ENCODE measurements at places on chromosomes 1 and 21. TPM values are rescaled to one million over a fixed set of nuclear protein-coding genes. Genes with fewer than 3 reads are reported as not detected.

- DNase-seq = no peak
Observed at GRCh38 chr1:16631248-16632043, 18.1 kb upstream of the NBPF1 start.

DNA sequence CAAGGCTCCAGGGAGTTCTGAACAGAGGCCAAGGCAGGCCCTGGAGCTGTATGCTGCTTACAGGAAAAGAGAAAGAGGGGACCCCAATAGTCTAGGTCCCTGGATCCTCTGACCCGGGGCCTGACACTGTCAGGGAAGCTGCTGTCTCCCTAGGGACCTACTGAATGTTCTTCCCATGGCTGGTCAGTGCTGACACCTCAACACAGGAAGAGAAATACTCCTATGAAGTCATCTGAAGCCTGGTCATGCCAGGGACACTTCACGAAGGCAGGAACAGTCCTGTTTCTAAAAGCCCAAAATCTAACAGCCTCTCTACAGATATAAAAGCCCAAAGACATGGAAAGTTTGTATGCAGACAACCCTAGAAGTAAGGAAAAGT lies 1.7 kb upstream of the LAD1 start:
- DNase-seq = no peak

Gene FBXO2
- 6.3 TPM for total RNA-seq

DNA sequence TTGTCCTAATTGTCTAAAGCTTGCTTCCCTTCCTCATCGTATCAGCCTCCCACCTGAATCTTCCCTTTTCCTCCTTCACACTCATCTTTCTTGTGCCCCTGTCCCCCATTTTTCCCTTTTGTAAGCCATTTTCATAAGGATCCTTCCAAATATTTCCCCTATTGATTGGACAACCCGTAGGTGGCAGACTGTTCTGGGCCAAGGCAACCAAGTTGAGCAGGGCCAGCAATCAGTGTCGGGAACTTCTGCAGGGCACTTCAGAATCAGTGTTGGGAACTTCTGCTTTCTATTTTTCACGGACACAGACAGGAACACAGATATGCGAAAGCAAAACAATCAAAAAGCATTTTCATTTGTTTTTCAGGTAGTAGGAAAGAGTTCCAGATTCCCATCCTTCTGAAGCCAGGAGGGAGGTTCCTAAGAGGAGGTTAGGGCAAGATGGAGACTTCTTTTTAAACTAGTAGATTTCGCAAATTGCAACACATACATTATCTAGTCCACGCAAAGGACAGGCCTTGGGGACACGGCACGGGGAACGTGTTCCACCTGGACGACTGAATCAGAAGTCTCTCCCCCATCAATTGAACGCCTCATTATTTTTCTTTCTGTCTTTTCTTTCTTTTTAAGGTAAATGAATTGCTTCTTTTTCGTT lies 691 bp upstream of the MPZL1 start:
- DNase-seq = no peak

DNA sequence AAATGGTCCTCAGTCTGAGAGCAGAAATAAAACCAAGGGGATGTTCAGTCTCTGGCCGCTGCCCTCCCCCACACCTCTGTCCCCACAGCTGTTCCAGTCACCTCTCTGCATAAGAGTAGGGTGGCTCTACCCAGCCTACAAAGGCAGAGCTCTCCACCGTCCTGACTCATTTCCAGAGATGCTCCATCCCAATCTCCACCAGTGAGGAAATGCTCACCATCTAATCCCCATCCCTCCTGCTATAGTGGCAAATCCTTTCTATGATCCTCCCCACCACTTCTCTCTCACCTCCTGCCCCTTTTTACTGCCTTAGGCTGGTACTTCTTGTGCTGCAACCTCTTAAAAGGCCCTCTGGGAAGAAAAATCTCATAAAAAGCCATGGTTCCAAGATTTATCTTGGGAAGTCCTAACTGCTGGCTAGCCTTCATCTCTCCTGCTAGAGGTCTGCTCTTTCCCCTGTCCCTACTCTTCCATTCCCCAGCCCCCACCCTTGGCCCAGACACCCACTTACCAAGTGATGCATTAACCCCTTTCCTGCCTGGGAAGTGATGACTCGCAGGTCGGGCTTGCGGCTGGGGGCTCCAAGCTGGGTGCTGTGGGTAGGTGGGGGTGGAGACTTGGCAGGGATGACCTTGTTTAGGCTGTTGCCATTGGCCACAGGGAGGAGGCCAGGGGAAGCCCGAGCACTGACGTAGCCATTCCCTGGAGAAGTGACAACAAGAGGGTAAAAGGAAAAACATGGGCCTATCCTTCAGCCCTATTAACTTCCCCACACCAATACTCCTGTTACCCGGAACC lies 23.9 kb downstream of the MEF2D start:
- no peak for DNase-seq

Gene CSF1
- 8.8 TPM for total RNA-seq

- DNase-seq = no peak
Observed at GRCh38 chr1:226987623-226988333, 47.7 kb downstream of the COQ8A start.

DNA sequence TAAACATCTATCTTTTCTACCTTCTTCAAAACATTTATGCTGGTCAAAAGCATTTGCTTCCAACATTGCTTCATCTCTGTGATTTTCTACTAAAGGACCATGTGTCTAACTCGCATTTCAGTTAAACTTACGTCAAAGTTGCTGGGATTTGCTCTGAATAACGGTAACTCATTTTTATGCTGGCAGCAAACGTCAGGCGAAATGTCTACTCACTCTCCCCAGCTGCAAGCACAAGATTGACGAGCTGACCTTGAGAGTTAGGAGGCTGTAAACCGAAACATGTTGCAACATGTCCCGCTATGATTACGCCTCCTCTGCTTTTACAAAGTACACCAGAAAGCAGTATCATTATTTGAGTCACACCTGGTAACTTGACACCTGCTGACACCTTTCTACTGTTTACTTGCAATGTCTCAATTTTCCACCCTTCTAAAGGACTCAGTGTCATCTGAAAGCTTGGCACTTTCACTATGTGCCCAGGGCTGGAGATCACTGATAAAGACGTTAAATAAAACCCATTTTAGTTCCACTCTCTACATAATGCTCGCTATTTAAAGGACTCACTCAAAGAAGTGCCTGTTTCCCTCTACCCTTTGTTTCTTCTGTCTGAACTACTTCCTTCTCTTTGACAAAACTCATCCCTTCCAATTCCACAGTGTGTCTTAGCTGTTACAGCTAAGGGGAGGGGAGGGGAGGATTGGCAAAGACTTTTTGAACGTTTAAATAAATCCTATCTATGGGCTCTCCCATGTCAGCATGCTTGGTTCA lies 111.9 kb downstream of the PTPN14 start:
- DNase-seq = peak; percentile 1

Gene RPE65
- not detected for total RNA-seq

Gene PLA2G5
- not detected for total RNA-seq

Gene FCRL6
- total RNA-seq = 5.1 TPM

DNA sequence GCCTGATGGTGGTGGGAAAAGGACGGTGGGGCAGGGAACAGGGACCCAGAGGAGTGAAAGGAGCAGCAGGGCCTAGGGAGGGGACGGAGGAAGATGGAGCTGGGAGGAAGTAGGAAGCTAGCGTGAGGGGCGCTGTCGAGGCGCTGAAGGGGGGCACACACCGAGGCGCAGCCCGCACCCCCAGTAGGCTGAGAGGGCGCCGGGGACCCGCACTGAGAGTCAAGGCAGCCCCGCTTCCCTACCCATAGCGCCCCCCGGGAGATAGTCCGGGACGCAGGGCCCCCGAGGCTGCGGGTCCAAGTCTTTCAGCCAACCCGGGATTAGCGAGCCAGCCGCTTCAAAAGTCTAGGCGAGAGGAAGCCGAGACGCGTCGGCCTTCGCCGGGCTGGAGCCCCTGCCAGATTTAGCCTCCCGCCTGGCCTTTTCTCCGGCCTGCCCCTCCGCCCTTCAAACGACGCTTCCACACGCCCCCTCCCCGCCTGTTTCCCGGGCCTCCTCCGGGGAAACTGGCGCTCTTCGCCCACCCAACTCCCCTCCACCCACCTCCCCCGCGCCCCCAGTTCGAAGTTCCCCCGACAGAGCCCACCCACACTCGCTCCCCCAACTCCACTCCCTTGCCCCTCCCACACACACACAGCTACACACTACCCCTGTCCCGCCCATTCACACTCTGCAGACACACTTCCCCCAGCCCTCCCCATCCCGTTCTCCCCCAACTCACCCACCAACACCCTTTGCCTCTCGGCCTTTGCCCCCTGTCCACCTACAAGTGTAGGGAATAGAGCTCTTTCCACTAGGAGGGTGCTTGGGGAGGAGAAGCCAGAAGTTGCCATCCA lies 7.8 kb upstream of the PROX1 start:
- no peak for DNase-seq

Gene SLC45A1
- 1.2 TPM for total RNA-seq

- DNase-seq = no peak
Observed at GRCh38 chr1:18407166-18408045, 73.3 kb upstream of the KLHDC7A start.

GRCh38 chr1:172380441-172381244 lies 39.8 kb upstream of the C1orf105 start:
- peak; percentile 29 for DNase-seq

- peak; percentile 25 for DNase-seq
Observed at GRCh38 chr1:113940365-113941244, 11.5 kb downstream of the HIPK1 start.

DNA sequence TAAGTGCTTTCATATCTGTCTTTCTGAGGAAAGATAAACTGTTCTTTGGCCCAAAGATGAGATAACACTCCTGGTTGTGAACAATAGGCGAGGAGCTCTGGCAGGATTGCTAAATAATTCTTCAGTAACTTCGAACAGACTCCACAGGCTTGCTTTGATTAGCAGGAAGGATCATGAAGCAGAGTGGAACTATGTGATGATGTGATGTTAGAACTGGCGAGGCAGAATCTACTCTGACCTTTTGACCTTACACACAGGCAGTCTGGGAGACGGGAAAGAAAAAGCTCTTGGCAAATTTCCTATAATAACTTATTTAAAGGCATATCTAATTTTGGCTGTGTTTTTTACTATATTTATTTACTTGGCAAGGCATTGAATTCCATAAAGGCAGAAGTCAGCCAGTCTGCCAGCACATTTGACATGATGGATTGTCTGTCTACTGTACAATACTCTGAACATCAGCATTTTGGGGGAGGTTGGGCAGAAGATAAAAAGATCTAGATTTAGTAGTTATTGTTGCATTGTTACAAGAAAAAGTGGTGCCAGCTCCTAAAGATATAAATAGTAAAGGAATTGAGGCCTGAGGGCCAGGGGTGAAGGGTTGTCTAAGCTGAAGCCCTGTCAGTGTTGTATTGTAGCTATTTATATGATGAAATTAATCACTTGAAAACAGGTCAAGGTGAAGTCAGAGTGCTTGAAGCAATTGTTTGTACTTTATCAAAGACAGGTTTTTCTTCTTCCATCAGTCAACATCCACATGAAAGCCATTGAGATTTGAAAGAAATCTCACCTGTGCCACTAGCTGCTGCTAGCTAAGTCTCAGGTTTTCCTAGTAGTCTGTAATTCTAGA lies 708.8 kb downstream of the LTN1 start:
- no peak for DNase-seq

DNA sequence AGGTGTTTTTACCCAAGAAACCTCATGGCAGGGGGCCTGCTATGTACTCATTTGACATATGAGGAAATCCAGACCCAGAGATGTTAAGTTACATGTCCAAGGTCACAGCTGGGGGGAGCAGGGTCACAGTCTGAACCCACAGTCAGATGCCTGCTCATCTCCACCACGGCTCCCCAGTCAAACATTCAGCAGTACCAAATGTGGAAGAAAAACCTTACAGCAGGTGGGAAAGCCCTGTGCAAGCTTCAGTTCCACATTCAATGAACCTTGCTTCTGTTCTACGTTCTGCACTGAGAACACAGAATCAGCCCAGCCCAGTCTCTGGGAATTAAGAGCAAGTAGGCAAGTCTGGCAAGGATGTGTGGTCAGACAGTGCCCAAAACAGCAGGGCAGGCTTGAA lies 35.2 kb downstream of the LRP8 start:
- no peak for DNase-seq

DNA sequence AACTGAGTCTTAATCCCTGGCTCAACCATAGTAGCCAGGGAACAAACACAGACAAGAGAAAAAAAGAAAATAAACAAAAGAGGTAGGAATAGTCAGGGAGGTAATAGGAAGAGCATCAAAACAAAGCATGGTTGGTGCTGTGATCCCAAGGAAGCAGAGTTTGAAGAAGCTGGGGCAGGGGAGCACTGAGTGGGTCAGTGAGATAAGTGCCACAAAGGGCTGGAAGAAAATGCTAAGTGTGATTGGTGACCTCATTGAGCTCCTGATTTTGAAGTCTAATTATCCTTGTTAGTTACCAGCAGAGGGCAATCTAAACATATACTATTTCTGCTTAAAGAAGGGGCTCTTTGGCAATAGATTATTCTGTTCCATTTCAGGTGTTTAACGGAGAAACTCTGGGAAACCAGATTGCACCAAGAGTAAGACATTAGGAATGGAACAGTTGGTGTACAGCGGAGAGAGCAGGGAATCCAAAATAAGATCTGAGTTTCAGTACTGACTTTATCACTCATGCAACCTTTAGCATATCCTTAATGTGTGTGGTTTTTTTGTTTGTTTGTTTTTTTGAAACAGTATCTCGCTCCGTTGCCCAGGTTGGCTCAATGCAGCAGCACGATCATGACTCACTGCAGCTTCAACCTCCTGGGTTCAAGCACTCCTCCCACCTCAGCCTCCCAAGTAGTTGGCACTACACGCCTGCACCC lies 30.7 kb upstream of the KIAA1614 start:
- no peak for DNase-seq

Gene MNDA
- 0.20 TPM for total RNA-seq

DNA sequence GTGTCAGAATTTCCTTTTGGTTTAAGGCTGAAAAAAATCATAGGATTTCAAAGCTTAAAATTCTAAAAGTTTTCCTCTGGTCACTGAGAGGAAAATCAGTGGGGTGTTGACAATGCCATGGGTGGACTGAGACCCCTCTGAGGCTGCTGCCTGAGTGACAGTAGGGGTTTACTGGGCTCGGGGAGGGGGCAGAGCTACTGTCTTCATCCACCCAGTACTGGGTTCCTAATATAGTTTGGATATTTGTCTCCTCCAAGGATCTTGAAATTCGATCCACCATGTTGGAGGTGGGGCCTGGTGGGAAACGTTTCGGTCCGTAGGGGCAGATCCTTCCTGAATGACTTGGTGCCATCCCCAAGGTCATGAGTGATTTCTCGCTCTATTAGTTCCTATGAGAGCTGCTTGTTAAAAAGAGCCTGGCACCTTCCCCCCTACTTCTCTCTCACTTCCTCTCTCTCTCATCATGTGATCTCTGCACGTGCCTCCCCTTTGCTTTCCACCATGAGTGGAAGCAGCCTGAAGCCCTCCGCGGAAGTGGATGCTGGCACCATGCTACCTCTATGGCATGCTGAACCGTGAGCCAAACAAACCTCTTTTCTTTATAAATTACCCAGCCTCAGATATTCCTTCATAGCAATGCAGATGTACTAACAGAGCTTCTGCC lies 72.3 kb downstream of the MAP10 start:
- no peak for DNase-seq

Gene SLC44A3
- total RNA-seq = not detected

Gene NDUFV3
- 30.7 TPM for total RNA-seq

DNA sequence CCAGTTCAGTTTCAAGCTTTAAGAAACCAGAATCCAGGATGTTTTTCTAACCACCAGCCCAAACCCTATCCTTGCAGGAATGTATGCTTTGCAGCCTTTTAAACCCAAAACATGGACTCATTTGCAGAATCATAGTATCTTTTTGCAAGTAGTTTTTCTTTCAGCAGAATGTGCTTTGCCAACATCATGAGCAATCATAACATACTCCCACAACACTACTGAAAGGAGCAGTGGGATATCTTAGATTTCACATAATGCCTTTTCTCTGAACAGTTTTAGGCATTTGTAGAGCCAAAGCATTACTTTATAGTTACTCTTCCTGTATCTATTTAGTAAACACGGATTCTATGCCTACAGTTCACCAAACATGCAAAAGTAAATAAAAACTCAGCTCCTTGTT lies 10.0 kb upstream of the SH2D2A start:
- no peak for DNase-seq

All from T-cell (primary cell).